HFF-Myc (cell line): ENCODE measurements at places on chromosomes 13 and 19.
A peak's percentile ranks its signal among the peaks of the same experiment; 100 is the strongest.

- no peak for DNase-seq
Observed at GRCh38 chr13:110028311-110028710, 241.9 kb upstream of the IRS2 start.

GRCh38 chr19:44808463-44809371 is at the start of gene BCAM:
TSS of gene BCAM (plus strand) at chr19:44809103. CDS start at chr19:44809125, 22 bp downstream.
- DNase-seq, result no peak

GRCh38 chr13:33251131-33251661 is 34.4 kb downstream of the STARD13 start:
- peak; percentile 97 for DNase-seq

- DNase-seq, result no peak
Observed at GRCh38 chr13:31214435-31214834, 14.7 kb downstream of the B3GLCT start.

- no peak for DNase-seq
Observed at GRCh38 chr13:112114391-112114790, 47.4 kb downstream of the SOX1 start.

GRCh38 chr19:54469496-54469934 is 3.6 kb downstream of the CDC42EP5 start:
- DNase-seq, result no peak

GRCh38 chr19:917323-918151 is at the start of gene KISS1R:
TSS of gene KISS1R (plus strand) at chr19:917333. CDS start at chr19:917503, 170 bp downstream.
- DNase-seq, result no peak

GRCh38 chr13:109159650-109160309 is 530.4 kb downstream of the MYO16 start:
- DNase-seq, result no peak
